ENCODE measurements at places on chromosomes 3 and 15.
A peak's percentile ranks its signal among the peaks of the same experiment; 100 is the strongest.

DNA sequence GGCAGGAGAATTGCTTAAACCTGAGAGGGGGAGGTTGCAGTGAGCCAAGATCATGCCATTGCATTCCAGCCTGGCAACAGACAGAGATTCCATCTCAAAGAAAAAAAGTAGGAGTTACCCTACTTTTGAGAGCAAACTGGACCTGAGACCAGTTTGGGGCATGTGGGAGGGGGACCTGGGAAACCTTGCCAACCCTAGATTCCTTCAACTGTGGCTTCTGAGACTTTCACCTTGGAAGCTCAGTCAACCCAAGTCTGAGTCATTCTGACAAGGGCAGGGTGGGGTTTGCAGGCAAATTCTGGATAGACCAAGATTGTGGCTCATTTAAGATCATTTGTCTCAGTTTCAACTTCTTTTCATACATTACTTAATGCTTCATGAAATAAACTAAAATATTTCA is 23.8 kb upstream of the SIAH2 start:
- peak; percentile 63 for DNase-seq

DNA sequence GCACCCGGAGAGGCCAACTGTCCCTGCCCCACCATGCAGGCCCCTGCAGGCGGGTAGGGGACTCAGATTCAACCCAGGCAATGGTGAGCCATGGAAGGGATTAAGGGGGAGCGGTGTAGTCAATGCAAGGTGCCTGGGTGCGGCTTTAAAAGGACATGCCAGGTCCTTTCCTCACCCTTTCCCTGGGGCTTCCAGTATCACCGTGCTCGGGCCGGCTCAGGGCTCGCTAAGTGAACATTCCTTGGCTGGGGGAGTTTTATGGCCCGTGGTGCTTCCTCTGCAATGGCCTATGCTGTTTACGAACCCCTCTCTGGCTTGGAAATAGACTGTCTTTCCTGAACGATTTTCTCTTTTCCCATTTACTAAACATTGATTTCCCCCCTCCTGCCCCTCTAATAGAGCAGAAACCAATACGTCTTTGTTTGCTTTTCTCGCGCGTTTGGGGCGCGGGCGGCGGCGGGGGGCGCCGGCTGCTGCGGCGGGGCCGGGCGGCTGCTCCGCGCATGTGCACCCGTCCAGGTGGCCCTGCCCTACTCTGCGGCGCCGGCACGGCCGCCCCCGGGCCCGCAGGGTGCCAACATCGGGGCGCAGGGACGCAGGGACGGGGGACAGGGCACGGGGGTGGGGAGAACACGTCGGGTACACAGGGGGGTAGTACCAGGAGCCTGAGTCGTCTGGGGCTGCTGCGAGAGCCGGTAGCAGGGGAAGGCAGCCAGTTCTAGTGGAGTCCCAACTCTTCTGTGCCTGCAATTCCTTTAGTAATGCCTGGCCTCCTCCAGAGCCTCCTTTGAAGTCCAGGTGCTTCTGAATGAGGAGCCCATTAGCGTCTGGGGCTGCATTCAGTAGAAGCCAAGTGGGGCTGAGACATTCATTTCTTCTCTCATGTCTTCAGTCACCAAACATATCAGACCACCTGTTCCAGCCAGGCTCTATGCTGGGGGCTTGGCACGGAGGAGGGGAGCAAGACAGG is 26.9 kb upstream of the CACNA2D2 start:
- DNase-seq: no peak

DNA sequence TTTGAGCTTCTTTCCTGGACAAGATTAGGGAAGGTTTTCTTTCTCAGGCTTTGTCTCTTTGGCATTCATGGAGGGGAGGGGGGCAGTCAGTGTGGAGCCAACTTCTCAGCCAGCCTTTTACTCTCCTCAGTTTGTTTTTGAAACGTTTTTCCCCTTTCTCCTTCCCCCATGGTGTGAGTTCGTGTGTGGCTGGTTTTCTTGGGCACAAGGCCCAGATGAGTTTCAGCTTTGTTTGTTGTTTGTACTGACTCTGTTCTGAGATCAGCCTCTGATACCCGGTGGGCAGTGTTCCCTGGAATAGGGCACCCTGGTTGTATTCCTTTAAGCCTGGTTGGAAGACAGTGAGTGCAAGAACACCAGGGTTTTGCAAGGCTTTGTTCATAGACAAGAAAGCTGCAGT is 168.2 kb upstream of the RARB start:
- no peak for DNase-seq

- no peak for DNase-seq
Measured at GRCh38 chr15:65095747-65096104, 19.2 kb downstream of the KBTBD13 start.

- DNase-seq: no peak
Measured at GRCh38 chr15:65069779-65070546, 2.2 kb upstream of the RASL12 start.

- DNase-seq: no peak
Measured at GRCh38 chr3:37608061-37608702, 253.5 kb upstream of the CTDSPL start.

DNA sequence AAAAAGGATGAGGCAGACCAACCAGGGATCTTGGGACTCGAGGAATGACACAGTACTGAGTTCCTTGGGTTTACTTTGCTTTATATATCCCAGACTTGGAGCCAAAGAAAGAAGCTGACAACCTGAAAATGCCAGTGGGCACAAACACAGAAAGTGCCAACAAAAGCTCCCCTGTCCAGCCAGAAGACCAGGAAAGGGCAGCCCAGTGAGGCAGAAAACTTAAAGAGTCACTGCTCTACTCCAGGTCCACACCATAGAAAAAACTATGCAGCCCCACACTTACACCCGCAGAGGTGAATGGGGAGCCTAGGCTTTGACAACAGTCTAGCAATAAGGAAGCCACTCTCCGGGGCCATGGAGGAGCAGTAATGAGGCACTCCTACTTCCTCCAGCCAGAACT is 80.3 kb downstream of the FLNB start:
- DNase-seq: no peak

GRCh38 chr3:2375376-2375775 is 276.7 kb downstream of the CNTN4 start:
- DNase-seq: no peak

DNA sequence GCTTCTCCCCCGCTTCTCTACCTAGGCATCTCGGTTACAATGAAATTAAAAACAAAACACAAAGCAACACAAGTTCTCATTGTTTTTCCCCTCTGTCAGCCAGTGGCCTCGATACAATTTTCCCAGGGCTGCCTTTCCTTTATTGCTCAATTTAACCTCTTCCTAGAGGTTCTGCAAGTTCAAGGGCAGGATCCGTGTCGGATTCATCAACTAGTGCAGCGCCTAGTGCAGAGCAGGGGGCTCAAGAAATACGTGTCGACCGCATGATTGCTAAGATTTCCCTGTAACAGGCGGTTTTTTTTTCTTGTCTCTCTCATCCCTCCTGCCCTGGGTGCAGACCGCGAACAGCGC is 1.4 kb upstream of the BHLHE40 start:
- peak; percentile 55 for DNase-seq

All from stimulated activated CD4-positive, alpha-beta T cell treated with anti-CD3 and anti-CD28 coated beads, Interleukin-15, amount 100 ng/mL, for 24 hours (primary cell).